ENCODE measurements at places on chromosomes 16 and 17. TPM values are rescaled to one million over a fixed set of nuclear protein-coding genes. Genes with fewer than 3 reads are reported as not detected.

- no peak for DNase-seq
These were observed 31.4 kb downstream of the COG1 start for GRCh38 chr17:73224237-73224636.

The MYH2 gene
- total RNA-seq, result not detected

DNA sequence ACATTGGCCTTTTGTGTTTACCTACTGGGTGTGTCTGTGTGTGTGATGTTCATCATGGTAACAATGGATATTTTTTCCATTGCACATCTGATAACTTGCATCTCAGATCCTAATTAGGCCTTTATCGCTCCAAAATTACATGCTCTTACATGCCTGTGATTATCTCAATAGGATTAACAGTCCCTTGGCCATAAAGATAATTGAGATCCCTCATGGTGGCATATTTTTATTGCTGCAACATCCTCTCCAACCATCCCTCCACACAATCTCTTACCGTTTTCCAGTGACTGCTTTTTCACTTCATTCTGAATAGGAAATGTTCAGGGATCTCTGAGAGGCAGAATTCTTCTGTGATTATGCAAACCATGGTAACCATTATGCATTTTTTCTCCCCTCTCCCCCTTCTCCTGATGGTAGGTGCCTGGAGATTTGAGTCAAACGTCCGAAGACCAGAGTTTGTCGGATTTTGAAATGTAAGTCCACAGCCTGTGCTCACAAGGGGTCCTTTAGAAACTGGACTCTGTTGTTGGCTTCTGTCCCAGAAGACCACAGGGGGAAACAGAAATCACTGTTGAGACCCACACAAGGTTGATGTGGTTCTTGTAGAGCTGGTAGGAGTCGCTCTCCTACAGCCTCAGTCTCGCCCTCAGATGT, 405.5 kb downstream of the CPPED1 start:
- no peak for DNase-seq

- DNase-seq, result no peak
These were observed 5.4 kb downstream of the GFOD2 start for GRCh38 chr16:67713647-67714273.

GRCh38 chr16:68287276-68288251, 23.2 kb downstream of the SLC7A6OS start:
- peak; percentile 85 for DNase-seq

The TNP2 gene
- total RNA-seq, result not detected

GRCh38 chr17:59652119-59652518, 32.4 kb downstream of the CLTC start:
- DNase-seq, result no peak

The MCRIP1 gene
- total RNA-seq, result 98.0 TPM

The EVPL gene
- total RNA-seq, result 0.39 TPM

- no peak for DNase-seq
These were observed 1.2 kb upstream of the SOST start for GRCh38 chr17:43759836-43760235.

The VEZF1 gene
- 54.1 TPM for total RNA-seq

The KRT9 gene
- total RNA-seq, result not detected

GRCh38 chr16:81174644-81175324, 63.7 kb upstream of the BCO1 start:
- DNase-seq, result no peak

The ZP2 gene
- total RNA-seq, result not detected

DNA sequence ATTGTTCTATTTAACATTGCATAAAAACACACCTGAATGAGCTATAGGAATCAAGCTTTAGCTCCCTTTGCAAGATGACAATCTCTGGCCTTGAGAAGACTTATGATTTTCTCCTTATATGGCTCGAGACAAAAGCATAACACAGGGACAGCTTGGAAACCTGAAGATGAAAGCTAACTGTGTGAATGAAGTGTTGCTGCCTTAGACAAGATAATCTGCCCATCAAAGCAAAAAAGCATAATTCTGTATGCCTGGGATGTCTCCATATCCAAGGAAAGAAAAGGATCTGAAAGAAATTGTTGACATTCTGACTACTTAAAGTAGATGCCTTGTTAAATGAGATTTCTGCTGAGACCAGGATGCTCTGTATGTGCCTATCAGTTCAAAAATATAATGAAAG, 526.7 kb upstream of the TOM1L1 start:
- DNase-seq, result no peak

The KRT17 gene
- not detected for total RNA-seq

DNA sequence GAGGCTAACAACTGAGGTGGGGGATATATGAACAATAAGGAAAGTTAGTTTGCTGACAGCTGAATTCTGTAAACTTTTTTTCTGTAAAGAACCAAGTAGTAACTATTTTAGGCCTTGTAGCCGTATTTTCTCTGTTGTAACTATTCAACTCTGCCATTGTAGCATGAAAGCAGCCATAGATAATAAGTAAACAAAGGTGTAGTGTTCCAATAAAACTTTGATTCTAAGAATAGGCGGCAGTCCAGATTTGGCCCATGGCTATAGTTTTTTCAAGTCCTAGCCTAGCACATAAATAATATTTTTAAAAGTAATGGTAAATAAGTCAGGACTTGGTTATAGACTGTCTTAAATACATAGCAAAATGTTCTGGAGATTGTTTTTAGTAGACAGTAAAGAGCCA, 142.0 kb downstream of the STXBP4 start:
- no peak for DNase-seq

- DNase-seq, result no peak
These were observed at the start of gene EVPL for GRCh38 chr17:76027159-76027839. Gene EVPL, minus strand, starts transcription at chr17:76027306. Its CDS starts 108 bp downstream, at chr17:76027198.

- no peak for DNase-seq
These were observed 9.6 kb upstream of the FBF1 start for GRCh38 chr17:75950421-75950820.

Data from left cardiac atrium (tissue), 4 donors.